ENCODE measurements at places on chromosomes 13 and 19.

DNA sequence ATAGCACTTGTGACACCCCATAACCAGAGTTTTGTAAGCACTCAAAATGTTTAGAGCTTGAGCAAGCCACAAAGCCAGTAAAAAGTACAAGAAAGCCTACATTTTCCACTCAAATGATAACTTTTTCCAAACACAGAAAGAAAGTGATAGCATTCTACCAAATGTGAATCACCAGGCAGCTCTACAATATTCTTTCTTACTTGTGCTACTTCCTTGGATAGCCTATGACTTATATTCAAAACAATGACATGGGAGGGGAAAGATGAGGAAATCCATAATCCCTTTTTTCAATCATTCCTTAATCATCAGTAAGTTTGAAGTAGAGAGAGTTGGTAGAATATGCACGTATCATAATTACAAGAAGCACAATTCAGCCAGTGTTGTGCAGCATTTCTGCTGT, 650.8 kb upstream of the PCDH9 start:
- no peak for DNase-seq

DNA sequence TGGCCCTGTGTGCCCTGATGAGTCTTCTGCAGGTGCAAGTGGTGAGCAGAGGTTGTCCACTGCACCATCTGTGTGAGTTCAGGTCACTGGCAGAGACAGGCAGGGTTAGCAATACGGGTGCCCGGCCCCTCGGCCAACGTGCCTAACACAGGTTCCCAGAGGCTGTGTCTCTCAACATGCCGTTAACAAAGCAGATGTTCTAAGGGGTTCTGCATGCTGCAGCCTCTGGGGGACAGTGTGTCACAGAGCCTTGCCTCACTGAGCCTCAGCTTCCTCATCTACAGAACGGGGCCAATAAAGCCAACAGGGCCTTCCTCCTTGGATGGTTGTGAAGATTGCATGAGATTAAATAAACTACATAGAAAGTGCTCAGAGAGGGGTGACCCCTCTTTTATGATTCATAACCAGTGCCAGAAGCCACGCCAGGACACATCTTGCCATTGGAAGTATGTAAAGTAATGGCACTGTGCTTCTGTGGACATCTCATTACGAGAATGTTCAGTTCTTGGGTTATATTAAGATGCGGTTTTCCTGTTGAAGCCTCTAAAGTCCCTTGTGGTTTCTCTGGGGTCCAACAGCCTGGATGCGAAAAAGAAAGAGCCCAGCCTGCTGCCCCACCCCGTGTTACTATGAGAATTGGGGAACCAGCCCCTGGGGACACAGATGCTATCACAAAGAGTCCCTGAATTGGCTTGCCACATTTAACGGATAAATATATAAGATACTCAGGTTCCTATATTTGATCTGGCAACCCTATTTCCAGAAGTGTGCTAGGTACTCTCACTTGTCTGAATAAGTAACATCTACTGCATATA, 11.2 kb upstream of the ARHGEF18 start:
- no peak for DNase-seq

- no peak for DNase-seq
Observed at GRCh38 chr19:2457394-2458037, 757 bp upstream of the LMNB2 start.

DNA sequence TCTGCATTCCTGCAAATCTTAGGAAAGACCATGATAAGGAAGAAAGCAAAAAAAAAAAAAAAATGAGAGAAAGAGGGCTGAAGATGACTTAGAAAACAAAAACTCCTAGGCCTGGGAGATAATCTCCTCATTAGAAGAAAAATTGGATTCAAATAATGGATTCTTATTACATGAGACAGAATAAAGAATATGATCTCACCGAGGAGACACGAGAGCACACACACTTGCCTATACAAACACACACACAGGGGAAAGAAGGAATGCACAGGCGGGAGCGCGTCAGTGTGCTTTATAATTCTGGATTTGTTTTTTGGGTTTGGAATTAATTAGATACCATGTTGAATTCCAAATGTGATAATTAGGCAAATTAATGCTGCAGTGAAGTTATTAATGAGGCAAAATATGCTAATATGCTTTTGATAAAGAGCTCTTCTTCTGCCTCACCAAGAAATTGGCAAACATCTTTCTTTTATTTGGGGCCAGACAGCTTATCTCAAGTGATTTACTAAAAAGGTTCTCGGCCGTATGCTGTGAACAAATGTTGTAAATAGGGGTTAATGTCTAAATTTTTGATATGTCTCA, 36.1 kb upstream of the PCDH8 start:
- no peak for DNase-seq

DNA sequence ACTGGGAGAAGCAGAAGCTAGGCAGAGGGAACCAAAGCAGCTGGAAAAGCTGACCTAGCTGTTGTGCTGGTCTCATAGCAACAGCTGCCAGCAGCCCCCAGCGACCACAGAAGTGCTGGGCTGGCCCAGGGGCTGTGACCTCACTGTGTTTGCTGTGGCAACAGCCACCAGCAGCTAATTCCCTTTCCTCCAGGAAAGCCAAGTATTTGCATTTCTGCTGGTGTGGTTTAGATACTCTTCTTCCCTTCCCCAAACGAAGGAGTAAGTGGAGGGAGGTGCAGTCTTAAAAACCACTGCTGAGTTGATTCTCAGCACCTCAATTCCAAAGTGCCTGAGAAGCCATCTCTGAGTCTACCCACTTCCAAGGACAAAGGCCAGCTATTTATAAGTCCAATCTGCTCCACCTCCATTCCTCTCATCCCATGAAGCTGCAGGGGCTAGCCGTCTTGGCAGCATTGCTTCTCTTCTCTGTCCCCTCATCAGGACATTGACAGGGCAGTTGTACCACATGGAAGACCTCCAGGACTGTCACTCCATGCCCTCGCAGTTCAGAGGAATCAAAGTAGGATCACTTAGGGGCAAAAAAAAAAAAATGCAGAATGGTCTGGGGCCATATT, 11.5 kb upstream of the CCDC97 start:
- DNase-seq: no peak

DNA sequence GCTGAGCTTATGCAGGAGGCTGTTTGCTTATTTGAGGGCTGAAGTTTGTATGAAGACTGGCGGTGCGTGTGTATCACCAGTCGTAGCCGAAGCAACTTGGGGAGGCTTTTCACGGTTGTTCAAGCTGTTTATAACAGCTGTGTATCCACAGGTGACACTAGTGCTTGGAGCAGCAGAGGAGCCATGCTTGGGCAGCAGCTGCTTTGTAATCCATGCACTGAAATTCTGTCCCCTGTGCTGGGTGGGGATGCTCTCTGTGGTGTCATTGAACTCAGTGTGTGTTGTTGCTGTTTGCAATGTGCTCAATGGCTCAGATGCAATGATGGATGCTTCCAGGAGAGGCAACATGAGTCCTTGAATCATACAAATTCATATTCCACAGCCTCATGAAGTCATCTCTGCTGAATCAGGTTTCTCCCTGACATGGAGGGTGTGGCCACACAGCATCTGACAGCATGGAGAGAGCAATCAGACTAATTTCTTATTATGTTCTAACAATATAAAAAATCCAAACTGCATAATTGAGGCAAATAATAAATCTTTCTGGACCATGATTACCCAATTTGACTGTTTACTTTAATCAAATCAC, 18.8 kb upstream of the GTF3A start:
- no peak for DNase-seq

DNA sequence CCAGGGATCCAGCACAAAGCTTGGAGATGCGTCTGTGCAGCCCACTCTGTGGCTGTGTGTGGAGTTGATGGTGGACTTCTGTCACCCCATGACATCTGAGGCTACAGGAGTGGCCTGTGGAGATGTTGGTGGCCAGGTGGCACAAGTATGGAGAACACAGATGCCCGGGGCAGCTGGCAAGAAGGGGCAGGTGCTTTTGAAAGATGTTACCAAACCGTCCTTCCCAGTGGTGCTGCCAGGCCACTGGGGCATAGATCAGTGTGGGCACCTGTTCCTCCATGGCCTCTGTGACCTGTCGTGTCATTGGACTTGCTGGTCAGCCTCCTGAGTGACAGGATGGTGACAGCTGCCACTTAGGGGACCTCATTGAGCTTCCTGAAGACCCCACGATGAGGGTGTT, 36.2 kb downstream of the KDM4B start:
- DNase-seq: no peak

DNA sequence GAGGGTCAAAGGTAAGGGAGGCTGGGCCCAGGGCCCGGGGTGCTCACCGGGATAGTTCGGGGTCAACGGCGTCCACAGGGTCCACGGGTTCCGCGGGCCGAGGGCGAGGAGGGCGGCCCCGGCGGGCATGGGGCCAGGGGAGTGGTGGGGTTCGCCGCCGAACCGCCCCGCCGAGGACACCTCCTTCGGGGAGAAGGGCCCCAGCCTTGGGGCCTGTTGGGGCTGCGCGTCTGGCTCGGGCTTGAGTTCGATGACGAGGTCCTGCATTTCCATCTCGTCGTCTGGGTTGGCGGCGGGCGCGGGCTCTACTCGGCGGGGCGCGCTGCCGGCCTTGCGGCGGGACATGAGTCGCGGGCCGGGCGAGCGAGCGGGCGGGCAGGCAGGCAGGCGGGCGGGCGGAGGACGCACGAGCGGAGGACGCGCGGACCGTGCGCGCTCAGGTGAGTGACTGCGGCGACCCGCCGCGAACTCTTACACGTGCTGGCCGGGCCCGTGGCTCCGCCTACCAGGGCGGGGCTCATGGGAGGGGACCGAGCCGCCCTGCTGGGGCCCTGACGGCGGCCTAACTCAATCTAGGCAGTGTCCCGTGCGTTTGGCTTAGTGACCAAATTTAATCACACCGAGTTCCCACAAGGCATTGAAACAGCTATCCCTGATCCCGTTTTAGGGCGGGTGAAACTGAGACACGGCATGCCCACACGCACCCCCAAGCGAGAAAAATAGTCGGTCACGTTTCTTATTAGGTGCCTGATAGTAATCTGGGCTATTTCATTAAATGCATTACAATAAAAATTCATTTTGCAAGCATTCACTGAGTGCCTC, at the start of gene ZNF296:
Gene ZNF296, minus strand, starts transcription at position 450 of the 822 bp plus-strand sequence. Its CDS starts 105 bp downstream, at position 345.
- DNase-seq: no peak

DNA sequence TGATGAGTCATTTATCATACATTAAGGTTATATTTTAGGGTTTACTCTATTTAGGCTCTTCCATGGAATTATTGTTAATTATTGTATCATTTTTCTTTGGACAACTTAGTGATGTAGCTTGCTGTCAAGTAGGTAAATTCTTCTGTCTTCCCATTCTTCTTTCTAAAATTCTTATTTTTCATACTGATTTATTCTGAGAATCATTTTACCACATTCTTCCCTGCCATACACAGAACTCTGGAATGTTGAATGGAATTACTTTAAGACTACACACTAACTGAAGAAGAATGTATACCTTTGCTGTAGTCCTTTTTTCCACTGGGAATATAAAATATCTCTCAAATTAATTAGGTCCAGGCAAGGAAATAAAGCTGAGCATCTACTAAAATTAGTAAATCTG, 24.5 kb upstream of the SLC7A1 start:
- peak; percentile 45 for DNase-seq

Data from HS-27A (cell line).